ENCODE measurements at places on chromosomes 1 and 21.
A peak's percentile ranks its signal among the peaks of the same experiment; 100 is the strongest.

- DNase-seq: no peak
These were observed 19.2 kb upstream of the RLF start for GRCh38 chr1:40141878-40142535.

DNA sequence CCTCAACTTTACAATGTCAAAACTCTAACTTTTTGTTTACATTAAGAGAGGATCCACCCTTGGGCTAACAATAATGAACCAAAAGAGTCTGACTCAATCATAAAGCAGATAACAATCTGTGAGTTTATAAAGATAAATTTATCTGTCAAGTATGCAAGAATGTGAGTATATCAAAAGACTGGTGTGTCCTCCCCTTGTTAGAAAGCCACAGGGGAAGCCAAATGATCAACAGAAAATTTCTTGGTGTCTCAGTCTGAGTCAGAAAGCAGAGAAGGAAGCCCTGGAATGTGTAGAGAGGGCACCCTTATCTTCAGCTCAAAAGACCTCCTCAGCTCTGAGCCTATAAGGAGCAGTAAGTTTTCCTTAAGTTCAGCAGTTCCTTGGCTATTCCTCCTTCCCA, 13.9 kb upstream of the PDIK1L start:
- no peak for DNase-seq

DNA sequence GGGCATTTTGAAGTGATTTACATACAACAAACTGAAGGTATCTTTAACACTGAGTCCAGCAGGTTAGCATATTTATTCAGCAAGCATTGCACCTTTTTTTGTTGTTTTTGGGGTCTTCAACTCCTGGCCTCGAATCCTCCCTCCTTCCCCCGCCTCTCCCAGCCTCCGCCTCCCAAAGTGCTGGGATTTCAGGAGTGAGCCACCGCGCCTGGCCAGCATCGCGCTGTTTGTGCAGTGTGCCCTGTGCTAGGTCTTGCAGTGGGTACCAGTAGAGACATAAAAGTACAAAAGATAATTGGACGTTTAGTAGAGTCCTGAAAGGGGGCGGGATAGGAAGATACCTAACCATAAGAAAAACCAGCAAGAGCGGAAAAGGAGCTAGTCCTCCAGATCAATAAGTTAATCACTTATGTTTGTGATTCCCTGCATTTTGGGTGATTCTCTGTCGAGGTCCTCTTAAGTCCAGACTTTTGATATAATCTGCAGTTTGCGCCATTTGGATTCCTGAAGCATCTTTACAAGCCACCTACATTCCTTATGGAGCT, 111.8 kb downstream of the OSBPL9 start:
- peak; percentile 24 for DNase-seq

GRCh38 chr1:86000601-86001000, 156.0 kb downstream of the COL24A1 start:
- no peak for DNase-seq

- no peak for DNase-seq
These were observed 172.4 kb downstream of the USH2A start for GRCh38 chr1:216250861-216251260.
